ENCODE measurements at places on chromosomes 2 and 18.

DNA sequence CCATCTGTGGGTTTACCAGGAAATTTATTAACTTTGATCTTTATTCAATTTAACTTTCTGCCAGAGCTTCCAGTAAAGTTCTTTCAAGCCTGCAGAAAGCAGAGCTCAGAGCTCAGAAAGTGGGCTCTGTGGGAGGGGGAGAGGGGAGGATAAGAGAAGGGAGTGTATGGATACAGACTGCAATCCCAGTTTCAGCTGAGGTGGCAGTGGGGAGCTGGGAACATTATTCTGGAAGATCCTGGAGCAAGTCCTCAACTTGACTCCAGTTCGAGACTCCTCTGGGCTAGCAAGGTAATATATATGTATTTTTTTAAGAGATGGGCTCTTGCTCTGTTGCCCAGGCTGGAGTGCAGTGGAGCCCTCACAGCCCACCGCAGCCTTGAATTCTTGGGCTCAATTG, 108.9 kb upstream of the NABP1 start:
- DNase-seq = no peak

- no peak for DNase-seq
Observed at GRCh38 chr2:160432633-160433032, 61.0 kb downstream of the RBMS1 start.

DNA sequence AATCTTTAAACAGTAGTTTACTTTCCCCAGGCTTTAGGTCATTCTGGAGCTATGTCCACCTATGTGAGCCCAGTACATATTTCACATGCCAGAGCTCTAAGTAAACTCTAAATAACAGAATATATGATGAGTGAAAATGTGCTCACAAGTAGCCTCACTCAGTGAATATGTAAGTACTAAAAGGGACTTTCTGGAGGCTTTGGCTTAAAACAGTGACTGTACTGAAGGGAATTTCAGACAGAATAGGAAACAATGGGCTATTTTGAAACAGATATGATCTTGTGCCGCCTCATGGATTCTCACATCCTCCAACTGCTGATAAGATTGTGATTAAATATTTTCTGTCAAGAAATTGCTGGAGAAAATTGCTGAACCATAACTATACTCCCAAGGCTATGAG, 747.9 kb downstream of the SOCS6 start:
- no peak for DNase-seq

DNA sequence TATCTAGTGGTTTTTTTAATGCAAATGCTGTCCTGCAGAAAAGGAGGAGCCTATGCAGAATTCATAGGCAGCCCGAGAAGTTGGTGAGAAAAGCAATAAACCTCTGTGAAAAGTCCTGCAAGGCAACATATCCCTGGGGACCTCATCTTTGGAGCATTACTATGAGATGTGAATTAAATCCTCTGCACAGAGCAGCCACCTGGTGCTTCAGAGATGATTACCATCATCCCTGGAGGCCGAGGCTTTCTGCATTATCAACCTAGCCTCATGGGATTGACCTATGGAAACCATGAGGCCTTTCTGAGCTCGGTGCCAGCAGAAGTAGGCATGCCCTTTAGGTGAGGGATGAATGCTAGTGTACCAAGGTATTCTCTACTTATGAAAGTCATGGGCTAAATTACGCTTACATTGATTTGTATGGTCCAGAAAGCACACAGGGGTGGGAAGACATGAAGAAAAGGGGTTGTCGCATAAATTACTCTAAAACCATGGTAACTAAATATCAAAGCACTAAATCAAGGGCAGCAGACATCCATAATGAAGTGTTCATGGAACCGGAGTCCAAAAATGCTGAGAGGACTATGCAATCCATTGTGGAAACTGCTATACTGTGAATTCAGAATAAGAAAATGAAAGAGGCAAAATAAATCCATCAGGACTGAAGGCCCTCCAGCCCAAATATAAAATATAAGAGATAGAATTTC, 623.5 kb upstream of the DDX18 start:
- DNase-seq = no peak

GRCh38 chr2:69567157-69567908, 76.2 kb downstream of the AAK1 start:
- DNase-seq = no peak

GRCh38 chr2:192783643-192784042, 588.9 kb upstream of the TMEFF2 start:
- DNase-seq = no peak

DNA sequence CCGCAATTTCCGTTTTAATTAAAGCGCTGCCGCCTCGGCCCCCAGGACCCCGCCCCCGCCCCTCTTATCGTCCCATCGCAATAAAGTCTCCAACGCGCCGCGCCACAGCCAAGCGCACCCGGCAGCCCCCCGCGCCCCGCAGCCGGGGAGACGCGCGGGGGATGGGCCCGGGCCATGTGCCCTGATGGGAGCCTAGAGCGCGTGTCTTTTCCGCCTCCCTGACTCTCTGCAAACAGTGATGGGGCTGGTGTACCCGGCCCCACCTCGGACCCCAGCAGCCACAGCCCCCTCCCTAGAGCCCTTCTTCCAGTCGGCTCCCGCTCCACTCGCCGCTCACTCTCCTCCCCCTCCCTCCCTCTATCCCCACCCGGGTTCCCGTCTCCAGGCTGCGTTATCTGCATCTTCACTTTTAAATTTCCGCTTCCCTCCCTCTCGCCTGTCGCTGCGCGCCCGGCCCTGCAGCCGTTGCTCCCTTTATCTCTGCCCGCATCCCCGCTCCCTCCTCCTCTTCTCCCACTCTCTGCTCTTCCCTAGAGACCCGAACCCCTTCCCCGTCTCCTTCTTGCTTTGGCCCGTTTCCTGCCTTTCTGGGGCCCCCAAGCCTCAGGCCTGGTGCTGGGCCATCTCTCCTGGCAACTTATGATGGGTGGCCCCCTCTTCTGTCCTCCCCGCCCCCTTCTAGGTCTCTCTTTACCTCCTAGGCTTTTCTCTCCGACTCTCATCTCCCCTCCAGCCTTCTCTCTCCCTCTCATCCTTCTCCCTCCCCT, 524 bp upstream of the FEV start:
- no peak for DNase-seq

DNA sequence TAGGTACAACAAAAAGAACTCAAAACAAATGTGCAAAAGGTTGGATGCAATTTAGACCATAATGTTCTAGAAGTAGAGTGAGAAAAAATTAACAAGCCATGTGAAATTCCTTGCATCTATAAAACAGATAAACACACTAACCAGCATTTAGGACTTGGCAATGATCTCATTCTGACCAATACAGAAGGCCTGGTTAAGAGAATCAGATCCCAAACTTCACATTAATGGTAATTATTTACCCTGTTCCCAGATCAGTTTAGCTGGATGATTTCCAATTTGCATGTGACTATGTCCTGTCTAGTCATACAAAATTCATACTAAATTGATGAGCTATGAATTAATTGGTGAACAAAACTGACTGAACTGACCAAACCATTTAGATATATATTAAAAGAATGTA, 98.4 kb upstream of the FIGN start:
- DNase-seq = no peak

- DNase-seq = no peak
Observed at GRCh38 chr2:151861174-151861573, 33.0 kb upstream of the ARL5A start.

DNA sequence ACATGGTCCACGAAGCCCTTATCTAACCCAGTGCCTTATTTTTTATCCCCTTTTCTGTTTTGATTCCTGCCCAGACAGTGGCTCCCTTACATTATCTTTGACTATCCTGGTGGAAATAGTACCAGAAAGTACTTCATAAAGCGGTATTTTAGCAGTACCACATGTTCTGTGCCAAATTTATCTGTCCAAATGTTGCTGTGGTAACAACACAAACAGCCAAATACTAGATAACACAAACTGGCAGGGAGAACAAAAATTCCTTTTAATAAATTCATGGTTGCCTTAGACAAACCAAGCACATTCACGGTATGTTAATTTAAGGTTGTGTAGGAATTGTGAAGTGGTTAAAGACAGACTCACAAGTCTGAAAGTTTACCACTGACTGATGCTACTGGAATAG, 187.9 kb upstream of the LHCGR start:
- DNase-seq = no peak

DNA sequence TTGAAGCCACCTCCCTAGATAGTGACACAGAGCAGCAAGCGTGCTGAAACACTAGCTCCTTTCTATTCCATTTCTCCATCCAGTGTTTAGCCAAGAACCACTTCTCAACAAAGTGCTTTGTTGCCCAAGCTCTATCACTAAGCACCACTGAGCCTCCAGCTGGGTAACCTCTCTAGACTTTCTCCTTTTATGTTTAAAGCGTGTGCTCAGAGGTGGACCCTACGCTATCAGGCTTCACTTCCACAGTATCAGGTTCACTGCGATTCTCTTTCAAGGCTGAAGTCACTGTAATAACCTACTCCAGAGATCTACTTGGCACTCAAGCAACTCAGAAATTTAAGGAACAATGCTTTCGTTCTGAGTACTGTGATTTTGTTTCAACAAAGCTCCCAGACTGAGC, 197.9 kb downstream of the LNPK start:
- DNase-seq = no peak

DNA sequence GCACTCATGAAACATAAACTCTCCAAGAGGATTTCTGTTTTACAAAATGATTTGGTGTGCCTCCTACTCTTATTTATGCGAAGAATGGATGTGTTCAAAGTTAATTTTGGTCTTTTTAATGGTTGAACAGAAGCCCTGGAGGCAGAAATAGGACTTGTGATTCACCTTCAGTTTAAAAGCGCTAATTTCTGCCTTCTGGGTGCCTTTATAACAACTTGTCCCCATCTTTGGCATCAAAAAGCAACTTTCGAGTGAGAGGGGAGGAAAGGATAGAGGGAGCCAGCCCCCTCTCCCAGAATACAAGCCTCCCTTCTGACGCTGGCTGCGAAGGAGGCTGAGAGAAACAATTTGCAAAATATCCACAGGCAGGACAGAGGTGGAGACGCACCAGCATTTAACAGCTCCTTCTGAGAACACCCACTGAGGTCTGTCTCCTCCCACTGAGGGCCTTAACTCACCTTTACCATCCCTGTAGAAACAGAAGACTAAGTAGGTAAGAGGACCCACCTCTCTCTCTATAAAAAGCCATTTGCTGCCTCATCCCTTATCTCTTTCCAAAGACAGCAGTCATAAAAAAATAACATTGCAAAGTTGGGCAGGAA, 24.3 kb upstream of the BCL11A start:
- no peak for DNase-seq

DNA sequence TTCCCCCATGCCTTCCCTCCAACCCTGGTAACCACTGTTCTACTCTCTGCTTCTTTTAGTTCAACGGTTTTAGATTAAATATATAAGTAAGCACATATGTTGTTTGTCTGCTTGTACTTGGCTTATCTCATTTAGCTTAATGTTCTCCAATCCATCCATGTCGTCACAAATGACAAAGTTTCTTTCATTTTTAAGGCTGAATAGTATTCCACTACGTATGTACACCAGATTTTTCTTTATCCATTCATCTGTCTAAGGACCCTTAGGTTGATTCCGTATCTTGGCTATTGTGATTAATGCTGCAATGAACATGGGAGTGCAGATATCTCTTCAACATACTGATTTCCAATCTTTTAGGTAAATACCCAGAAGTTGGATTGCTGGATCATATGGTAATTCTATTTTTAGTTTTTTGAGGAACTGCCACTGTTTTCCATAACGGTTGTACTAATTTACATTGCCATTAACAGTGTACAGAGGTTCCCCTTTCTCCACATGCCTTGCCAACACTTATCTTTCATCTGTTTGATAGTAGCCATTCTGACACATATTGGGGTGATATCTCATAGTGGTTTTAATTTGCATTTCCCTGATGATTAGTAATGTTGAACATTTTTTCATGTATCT, 8.1 kb downstream of the ASB3 start:
- no peak for DNase-seq

DNA sequence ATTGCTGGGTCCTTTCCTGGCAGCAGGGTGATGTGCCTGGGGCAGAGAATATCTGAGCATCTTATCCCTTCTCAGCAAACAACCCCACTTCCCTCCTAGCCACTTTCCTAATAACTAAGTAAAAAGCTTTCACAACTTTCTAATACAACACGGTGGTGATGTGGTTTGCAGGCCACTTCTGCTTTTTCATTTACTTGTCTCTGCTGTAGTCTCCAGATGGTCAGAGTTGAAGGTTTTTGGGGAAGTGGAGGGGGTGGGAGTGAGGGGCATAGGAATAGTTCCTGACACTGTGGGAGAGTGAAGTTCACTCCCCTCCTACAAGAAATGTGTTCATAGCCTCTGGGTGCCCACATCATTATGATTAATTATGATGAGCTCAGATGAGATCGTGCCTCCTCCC, 11.6 kb downstream of the OXER1 start:
- no peak for DNase-seq

All from effector memory CD4-positive, alpha-beta T cell (primary cell).